ENCODE measurements at places on chromosomes 13 and 19. TPM values are rescaled to one million over a fixed set of nuclear protein-coding genes. Genes with fewer than 3 reads are reported as not detected.

LRRC63 gene
- 0.09 TPM for total RNA-seq

TMTC4 gene
- 44.8 TPM for total RNA-seq

ZNF221 gene
- total RNA-seq: 6.8 TPM

GSX1 gene
- not detected for total RNA-seq

ZNF442 gene
- 2.7 TPM for total RNA-seq

RPL18 gene
- total RNA-seq: 2,230 TPM

ZNF486 gene
- total RNA-seq: 8.8 TPM

ZNF814 gene
- 4.1 TPM for total RNA-seq

LPAR6 gene
- total RNA-seq: 66.2 TPM

LYPD5 gene
- total RNA-seq: 0.17 TPM

PEAK3 gene
- total RNA-seq: 0.19 TPM

ZNF578 gene
- total RNA-seq: 2.9 TPM

UHRF1 gene
- 22.0 TPM for total RNA-seq

PSMC4 gene
- 145 TPM for total RNA-seq

CD33 gene
- total RNA-seq: not detected

RINL gene
- total RNA-seq: 8.3 TPM

CLC gene
- total RNA-seq: not detected
